Tibial nerve (tissue), 4 donors: ENCODE measurements at places on chromosomes 1 and 21.

DNA sequence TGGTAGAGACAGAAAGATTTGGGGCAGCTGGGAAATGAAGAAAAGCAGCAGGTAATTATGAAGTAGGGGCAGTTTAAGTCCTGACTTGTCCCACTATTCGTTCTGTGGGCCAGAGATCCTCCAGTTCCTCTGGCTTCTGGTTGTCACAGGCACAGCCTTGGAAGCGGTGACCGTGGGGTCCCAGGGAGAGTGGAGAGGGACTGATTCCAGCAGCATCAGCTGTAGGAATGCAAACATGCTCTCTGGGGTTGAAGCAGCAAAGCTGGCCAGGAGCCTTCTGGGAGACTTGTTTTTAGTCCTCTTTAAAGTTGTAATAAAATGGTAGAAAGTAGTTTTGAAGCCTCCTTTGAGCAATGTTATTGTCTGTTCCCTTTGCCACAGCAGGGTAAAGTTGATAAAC lies 488.0 kb downstream of the LMO4 start:
- H3K27ac ChIP-seq = no peak overlapping the region
- H3K36me3 ChIP-seq = no peaks in the 10 kb centered on the region
- no peak overlapping the region for H3K4me3 ChIP-seq
- no peaks in the 10 kb centered on the region for H3K4me1 ChIP-seq
- no peaks in the 10 kb centered on the region for H3K27me3 ChIP-seq
- DNase-seq = no peak

GRCh38 chr1:226676381-226676780 lies 62.7 kb downstream of the ITPKB start:
- no peaks in the 10 kb centered on the region for H3K27me3 ChIP-seq
- no peak for DNase-seq
- peak overlapping the region; percentile 98 for H3K27ac ChIP-seq
- H3K4me1 ChIP-seq = peaks cover 100% of the 10 kb centered on the region
- H3K4me3 ChIP-seq = no peak overlapping the region
- H3K36me3 ChIP-seq = no peaks in the 10 kb centered on the region

DNA sequence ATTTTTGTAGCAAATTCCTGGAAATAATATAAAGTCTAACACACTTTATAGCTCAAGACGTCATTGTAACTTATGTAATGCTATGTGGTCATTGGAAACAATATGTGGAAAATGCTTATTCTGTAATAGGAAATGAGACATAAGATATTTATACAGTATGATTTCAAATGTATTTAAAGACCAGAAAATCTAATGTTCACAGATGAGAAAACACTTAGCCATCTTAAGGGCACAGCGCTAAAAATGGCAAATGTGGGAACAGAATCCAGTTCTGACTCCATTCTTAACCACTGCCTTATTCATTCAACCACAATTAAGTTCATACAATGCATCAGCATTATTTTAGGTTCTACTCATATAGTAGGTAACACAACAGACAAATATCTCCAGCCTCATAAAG lies 12.5 kb downstream of the CSDE1 start:
- no peaks in the 10 kb centered on the region for H3K4me1 ChIP-seq
- DNase-seq = no peak
- H3K36me3 ChIP-seq = no peaks in the 10 kb centered on the region
- H3K27me3 ChIP-seq = no peaks in the 10 kb centered on the region

DNA sequence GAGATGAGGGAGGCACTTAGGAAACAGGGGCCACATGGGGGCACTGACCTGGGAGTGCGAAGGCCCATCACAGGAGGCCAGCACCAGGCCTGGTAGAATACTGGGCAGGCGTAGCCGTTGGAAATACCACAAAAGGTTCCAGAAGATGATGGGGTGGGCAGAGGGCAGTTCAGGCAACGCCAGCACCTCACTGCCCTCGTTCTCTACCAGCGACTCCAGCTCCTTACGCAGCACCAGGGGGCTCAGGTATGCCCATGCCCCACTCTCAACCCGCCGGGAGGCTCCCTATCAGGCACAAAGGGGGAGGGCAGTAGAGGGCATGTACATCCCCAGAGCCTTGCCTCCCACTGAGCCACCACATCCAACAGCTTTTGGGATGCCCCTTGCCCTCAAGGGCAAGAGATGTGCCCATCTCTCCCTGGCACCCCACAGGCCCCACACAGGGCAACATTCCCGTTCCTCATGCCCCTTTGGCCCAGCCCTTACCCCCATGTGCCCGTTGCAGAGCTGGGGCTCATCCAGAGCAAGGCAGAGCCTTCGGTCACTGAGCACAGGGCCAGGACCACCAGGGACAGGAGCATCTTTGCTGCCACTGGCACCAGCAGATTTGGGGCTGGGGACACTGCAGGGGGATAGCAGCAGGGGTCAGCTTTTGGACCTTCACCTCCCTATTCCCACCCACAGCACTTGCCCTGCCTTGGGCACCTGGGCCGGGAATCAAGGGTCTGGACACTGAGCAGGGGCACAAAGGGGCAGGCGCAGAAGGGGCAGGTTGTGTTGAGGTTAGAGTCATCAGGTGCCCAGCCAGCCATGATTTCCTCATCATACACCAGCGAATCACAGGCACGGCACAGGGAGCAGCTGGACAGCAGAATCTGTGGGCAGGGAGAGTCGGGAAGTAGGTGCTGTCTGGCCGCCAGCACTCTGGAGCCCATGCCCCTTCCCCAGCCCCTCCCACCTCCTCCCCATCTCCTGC lies 9.7 kb upstream of the GATAD2B start:
- no peak for DNase-seq
- no peak overlapping the region for H3K27ac ChIP-seq
- peaks cover 80% of the 10 kb centered on the region for H3K36me3 ChIP-seq
- H3K27me3 ChIP-seq = no peaks in the 10 kb centered on the region
- H3K4me1 ChIP-seq = peaks cover 7% of the 10 kb centered on the region
- no peak overlapping the region for H3K4me3 ChIP-seq
